ENCODE measurements at places on chromosomes 11 and 22.
A peak's percentile ranks its signal among the peaks of the same experiment; 100 is the strongest.

GRCh38 chr11:131397675-131398074 is 27.3 kb downstream of the NTM start:
- DNase-seq: no peak

DNA sequence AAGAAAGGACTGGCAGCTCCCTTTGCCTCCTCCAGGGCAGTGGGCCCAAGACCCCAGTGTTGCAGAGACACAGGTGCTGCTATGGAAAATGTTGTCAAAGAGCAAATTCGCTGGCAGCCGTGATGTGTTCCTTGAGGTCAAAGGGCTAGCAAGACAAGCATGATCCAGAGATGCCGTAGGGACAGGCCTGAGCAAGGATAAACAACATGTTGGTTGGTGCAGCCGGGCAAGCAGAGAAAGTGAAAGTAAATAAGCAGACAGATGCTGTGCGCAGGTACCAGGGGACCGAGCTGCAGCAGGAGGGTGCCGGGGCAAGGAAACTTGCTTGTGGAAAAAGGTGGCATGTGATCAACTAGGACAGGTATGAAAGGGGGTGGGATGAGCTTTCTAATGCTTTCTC is 125.5 kb upstream of the NECTIN1 start:
- DNase-seq: no peak

DNA sequence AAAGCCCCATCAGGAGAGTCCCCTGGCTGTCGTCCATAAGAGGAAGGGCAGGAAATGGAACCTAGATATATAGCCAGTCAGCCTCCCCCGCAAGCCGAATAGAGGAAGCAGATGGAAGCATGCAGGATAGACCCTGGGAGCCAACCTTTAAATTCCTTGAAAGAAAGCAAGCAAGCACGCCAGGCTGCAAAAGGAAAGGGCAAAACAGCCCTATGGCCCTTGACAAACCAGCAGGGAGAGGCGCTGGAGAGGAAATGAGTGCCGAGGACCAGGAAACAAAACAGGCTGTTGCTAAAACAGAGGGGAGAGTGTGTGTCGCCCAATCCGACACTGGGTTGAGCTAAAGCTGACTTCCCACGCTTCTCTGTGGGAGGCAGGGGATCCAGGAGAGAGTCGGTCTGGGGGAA is 203.5 kb upstream of the MTNR1B start:
- no peak for DNase-seq

GRCh38 chr11:73451896-73452295 is 75.7 kb downstream of the RELT start:
- DNase-seq: no peak

- DNase-seq: peak; percentile 76
Measured at GRCh38 chr22:22787786-22788459, 99.7 kb upstream of the IGLL5 start.

- peak; percentile 44 for DNase-seq
Measured at GRCh38 chr22:39240831-39241793, 3.7 kb downstream of the PDGFB start.

- no peak for DNase-seq
Measured at GRCh38 chr22:46031557-46031956, 54.6 kb upstream of the WNT7B start.

GRCh38 chr11:84890676-84891075 is 736.5 kb downstream of the DLG2 start:
- DNase-seq: no peak

DNA sequence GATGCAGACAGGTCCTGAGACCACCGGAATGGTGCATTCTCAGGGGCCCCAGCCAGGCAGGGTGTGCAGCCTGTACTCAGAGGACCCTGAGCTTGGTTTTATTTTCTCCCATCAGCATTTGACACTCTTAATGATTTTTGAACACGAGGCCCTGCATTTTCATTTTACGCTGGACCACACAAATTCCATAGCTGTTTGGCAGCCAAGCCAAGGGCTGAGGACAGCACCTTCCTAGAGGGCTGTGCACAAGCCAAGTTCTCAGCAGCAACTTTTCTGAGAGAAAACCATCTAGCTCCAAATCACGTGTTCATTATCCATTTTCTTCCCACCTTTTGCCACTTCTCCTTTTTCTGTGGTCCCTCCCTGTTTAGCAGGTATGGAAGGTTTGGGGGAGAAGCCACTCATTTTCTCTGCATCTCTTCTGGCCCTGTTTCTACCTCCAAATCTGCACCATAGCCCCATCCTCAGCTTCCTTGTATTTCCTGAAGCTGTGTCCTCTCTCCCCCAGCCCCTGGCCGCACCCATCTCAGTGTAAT is 60.4 kb downstream of the TRAF6 start:
- no peak for DNase-seq

DNA sequence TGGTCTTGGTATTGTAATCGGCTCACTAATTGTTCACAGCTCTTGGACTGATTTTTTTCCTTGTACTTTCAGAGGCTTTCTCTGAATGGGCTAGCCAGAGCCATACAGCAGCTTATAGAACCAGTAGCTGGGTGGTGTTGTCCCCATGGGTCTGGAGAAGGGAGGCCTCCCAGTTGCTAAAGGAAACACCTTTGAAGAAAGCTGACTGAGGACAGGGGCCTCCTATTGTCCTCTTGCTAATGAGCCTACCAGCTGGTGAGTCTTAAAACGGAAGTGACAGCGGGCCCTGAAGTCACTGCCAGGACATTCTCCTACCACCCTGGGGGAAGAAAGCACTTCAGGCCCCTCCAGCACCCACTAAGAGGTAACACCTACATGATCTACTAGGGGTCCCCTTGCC is 9.9 kb downstream of the FADS3 start:
- no peak for DNase-seq

DNA sequence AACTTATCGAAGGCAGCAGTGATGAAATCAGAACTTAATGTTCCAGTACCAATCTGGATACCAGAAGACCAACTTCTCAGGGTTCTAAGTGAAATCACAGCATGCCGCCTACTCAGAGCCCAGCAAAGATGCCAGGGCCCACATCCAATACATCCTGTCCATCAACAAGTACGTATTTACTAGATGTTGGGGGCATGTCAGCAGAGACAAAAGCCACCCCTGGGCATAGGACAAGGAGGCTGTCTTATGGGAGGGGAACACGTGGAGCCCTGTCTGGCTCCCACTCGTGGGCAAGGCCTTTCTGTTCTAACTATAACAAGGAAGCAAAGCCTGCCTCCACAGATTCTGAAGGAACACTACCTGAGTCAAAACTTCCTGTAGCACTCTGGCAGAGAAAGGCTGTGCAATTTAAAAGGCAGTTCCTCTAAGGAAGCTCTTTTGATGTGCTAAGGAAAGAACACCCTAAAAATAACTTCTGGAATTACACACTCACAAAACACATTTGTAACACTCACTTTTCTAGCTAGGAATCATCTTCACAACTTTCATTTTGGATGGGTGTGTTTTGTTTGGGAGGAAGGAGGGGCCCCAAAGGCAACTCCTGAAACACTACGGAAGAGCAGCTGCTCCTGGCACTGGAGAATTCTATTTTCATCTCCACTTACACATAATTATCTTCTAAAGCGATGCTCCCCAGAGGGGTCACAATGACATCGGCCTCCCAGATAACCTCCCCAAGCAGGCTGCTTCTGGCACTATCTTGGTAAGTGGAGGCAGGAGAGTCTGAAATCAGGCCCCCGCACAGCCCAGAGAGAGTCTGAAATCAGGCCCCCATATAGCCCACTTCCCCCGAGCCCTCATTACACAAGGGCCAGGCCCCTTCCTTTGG is 14.2 kb downstream of the SMCO4 start:
- DNase-seq: no peak

DNA sequence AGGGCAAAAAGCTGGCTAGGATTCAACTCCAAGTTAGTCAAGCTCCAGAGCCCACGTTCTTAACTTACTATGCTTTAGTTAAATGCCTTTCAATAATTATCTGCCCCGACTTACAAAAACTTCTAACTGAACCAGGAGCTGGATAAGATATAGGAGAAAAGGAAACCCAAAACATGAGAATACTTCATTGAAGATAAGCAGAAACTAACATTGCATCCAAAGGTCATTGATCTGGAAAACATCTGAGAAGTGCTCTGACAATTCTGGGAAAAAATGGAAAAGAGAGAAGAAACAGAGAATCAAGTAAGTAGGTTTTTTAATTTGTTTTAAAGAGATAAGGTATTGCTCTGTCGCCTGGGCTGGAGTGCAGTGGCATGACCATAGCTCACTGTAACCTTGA is 27.2 kb downstream of the ACAT1 start:
- no peak for DNase-seq

- no peak for DNase-seq
Measured at GRCh38 chr11:32312206-32312817, 123.0 kb downstream of the WT1 start.

DNA sequence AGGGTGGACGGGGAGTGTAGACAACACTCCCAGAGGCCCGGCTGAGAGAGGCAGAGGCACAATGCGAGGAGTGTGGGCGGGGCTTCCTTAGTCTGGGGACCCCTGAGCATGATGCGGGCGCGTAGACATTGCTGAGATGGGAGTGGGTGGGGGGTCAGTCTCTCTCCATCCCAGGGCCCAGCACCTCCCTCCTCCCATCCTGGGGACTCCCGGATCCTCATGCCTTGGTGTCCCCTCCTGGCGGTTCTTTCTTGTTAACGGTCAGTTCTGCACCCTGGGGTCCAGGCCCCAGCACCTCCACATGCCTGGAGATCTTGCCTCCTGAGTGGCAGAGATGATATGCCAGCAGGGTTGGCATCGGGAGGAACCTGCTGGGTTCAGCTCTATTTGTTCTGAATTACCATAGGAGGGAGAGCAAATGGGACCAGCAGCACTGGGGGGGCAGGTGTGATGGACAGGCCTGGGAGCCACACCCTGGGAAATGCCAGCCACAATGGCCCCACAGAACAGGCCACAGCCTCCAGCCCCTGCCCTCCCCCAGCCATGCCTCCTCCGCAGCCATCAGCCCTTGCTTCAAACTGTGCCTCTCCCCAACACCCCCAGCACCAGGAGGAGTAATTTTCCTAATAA is 55.7 kb downstream of the RTL6 start:
- no peak for DNase-seq

- DNase-seq: no peak
Measured at GRCh38 chr22:45268167-45268957, 16.4 kb upstream of the UPK3A start.

GRCh38 chr11:85096939-85097338 is 530.2 kb downstream of the DLG2 start:
- DNase-seq: no peak

DNA sequence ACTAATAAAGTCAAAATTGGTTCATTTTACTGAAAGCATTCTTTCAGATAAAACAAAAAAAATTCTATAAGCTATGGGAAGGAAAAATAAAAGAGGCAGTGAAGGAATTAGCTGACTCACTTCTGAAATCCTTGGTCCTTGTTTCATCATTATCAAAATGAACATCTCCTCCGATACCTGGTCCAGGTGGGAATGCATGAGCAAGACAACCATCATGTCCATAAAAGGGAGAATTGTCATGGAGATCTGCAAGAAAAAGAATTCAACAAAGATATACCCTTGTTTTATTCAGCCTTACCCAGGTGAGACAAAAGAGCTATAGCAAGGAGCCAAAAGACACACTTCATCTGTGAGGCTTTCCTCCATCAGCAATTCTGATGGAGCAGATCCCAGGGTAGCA is 27.2 kb downstream of the MMP10 start:
- DNase-seq: no peak

DNA sequence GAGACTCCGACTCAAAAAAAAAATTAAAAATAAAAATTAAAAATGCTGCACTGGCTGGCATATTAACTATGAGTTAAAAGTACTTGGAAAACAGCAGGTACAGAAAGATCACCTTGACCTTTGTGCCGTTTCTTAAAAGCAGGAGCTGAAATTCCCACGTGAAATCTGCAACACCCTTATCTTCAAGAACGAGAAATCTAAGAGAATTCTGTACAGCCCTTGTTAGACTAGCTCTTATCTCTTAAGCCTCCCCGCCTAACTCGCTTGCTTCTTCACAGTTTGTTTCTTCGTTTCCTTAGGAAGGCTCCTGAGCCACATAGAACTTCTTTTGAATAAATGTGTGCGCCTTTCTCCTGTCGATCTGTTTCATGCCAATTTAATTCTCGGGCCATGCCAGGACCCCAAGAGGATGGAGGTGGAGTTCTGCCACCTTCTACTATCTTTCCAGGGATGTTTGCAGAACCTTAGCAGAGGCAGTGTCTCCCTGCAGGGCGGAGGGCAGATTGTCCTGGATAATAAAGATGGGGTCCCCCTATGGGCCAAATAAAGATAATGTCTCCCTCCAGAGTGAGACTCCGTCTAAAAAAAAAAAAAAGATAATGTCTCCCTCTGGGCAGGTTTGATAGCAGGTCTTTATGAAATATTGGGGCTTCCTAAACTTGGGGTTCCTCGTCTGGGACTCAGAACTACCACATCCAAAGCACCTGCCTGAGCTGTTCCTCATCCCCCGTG is 27.4 kb upstream of the SYT8 start:
- no peak for DNase-seq

DNA sequence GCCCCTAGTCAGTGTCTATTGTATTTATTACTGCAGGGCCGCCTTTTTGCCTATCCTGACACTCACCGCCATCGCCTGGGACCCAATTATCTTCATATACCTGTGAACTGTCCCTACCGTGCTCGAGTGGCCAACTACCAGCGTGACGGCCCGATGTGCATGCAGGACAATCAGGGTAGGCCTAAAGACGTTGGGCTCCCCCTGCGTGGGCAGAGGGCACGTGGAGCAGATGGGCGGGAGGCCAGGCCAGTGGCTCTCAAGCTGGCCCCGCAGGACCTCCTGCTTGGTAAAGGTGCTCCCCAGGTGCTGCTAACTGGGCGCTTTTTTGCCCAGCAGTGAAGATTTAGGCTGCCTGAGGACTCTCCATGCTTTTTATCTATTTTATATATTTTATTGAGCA is 22.5 kb downstream of the CAT start:
- no peak for DNase-seq

DNA sequence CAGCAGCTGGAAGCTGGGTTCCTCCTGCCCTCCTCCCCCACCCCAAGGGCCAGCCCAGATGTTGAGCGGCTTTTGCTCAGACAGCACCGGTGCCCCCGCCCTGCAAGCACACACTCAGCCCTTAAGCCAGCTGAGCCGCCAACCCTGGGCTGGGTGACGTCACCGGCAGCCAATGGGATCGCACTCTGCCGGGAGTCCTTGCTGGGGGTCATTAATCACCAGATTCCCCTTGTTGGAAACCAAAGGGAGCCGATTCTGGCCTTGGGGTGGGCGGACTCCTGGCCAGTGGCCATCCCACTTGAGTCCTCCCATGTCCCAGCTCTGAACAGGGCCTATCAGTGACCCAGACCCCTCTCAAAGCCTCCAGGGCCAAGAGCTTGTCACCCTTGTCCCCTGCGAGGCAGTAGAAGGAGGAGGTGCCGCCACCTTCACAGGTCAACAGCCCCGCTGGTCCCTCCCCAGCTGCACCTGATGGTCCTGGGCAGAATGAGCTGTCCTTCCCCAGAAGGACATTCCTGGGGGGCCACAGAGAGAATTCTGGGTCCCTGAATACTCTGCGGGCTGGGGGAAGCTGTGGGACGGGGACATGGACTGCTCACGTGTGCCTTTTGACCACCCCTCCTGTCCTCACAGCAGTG is 7.4 kb downstream of the DUSP8 start:
- no peak for DNase-seq

DNA sequence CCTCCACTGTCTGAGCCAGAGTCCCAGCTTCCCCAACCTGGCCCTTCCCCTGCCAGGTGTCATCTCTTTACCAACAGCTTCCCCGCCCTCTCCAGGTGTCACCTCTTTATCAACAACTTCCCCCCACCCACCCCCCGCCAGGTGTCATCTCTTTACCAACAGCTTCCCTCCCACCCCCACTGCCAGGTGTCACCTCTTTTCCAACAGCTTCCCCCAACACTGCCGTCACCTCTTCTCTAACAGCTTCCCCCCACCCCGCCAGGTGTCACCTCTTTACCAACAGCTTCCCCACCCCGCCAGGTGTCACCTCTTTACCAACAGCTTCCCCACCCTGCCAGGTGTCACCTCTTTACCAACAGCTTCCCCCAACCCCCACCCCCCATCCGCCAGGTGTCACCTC is 29.8 kb upstream of the TTLL12 start:
- no peak for DNase-seq

Measured in activated CD4-positive, alpha-beta T cell treated with anti-CD3 and anti-CD28 coated beads, Interleukin-10, Interleukin-2, amounts not matched to agents 100 ng/mL and 50 ng/mL, durations not matched to agents 16 hours and 8 hours (primary cell).